Activated naive CD4-positive, alpha-beta T cell treated with anti-CD3 and anti-CD28 coated beads for 36 hours (primary cell): ENCODE measurements at places on chromosomes 6 and 20.
A peak's percentile ranks its signal among the peaks of the same experiment; 100 is the strongest.

- DNase-seq, result no peak
Measured at GRCh38 chr20:53497246-53497645, 96.4 kb downstream of the ZNF217 start.

- peak; percentile 17 for DNase-seq
Measured at GRCh38 chr6:149567194-149567586, 1.0 kb downstream of the GINM1 start.

DNA sequence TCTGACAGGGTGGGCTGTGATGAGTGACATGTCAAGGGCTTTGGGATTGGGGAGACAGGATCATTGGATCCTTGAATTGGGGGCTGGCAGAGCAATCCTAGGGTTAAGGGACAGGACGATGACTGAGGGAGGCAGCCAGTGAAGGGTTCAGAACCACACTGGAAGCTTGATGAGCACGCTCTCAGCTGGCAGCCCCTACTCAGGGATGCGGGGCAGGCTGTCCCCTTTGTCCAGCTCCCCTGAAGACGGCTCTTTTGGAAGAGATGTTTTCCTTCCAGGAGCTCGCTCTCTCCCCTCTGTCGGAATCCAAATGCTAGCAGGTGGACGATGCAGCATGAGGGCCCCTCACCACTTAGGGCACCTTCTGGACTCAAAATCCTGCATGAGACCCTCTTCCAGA, 8.4 kb downstream of the TGM3 start:
- DNase-seq, result no peak

- DNase-seq, result no peak
Measured at GRCh38 chr6:124747349-124747748, 214.9 kb upstream of the RNF217 start.

- no peak for DNase-seq
Measured at GRCh38 chr20:15759594-15759993, 813.7 kb downstream of the KIF16B start.
